ENCODE measurements at places on chromosomes 11 and 22.

- no peak for DNase-seq
Observed at GRCh38 chr11:15662285-15662684, 547.6 kb downstream of the INSC start.

- no peak for DNase-seq
Observed at GRCh38 chr11:3859373-3859881, 4.0 kb downstream of the STIM1 start.

GRCh38 chr11:115199481-115200069 is 304.6 kb downstream of the CADM1 start:
- no peak for DNase-seq

DNA sequence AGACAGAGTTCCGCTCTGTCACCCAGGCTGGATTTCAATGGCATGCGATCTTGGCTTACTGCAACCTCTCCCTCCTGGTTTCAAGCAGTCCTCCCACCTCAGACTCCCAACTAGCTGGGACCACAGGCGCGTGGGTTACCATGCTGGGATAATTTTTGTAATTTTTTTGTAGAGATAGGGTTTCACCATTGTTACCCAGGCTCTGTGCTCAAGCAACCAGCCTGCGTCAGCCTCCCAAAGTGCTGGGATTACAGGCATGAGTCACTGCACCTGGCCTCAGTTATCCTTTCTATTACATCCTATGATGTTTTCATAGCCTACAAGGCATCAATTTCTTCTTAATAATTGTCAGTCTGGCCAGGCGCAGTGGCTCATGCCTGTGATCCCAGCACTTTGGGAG is 36.5 kb downstream of the LRRC74B start:
- DNase-seq = no peak

DNA sequence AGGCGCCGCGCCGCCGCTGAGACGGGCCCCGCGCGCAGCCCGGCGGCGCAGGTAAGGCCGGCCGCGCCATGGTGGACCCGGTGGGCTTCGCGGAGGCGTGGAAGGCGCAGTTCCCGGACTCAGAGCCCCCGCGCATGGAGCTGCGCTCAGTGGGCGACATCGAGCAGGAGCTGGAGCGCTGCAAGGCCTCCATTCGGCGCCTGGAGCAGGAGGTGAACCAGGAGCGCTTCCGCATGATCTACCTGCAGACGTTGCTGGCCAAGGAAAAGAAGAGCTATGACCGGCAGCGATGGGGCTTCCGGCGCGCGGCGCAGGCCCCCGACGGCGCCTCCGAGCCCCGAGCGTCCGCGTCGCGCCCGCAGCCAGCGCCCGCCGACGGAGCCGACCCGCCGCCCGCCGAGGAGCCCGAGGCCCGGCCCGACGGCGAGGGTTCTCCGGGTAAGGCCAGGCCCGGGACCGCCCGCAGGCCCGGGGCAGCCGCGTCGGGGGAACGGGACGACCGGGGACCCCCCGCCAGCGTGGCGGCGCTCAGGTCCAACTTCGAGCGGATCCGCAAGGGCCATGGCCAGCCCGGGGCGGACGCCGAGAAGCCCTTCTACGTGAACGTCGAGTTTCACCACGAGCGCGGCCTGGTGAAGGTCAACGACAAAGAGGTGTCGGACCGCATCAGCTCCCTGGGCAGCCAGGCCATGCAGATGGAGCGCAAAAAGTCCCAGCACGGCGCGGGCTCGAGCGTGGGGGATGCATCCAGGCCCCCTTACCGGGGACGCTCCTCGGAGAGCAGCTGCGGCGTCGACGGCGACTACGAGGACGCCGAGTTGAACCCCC is 798 bp downstream of the BCR start:
- DNase-seq = no peak

Measured in BJ (cell line).